ENCODE measurements at places on chromosomes 2 and 18.

DNA sequence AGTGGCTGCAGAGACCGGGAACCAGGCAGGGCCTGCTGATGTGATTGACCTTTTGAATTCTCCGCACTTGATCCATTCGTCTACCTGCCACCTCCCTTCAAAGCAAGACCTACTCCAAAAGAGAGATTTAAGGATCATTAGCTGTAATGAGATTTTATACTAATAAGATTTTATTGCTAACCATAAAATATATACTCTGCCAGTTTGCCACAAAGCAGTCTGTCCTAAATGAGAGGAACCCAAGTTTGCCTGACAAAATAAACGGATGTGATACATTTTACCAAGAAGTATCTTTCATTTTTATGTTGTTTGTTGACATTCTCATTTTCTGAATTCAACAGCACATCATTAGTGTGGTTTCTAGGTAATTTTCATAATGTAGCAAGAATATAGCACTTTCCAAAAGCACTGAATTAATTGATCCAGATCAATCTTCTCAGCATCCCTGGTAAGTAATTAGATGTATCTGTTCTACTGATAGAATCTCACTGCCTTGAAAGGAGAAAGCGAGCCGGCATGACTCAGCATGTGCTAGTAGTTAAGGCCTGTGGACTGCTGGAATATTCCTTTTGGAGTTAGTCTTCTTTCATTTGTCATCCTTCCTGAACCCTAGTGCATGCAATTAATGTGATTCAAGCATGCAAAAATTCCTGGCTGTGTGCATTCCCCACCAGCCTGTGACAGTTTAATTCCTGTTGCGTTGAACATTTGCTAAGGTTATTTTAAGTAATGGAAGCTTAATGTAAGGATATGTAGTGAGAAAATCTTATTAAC is 128.5 kb downstream of the ARL6IP6 start:
- DNase-seq: no peak

- DNase-seq: no peak
Measured at GRCh38 chr2:163121483-163121882, 282.9 kb upstream of the KCNH7 start.

DNA sequence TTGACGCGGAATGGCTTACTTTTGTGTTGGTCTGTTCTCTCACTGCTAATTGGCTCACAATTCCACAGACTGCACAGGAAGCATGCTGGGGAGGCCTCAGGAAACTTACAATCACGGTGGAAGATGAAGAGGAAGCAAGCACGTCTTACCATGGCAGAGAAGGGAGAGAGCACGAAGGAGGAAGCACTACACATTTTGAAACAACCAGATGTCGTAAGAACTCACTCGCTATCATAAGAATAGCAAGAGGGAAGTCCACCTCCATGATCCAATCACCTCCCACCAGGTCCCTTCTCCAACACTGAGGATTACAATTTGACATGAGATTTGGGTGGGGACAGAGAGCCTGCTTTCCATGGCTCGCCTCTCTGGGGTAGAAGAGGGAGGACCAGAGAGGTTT is 106.2 kb downstream of the KCNF1 start:
- no peak for DNase-seq

DNA sequence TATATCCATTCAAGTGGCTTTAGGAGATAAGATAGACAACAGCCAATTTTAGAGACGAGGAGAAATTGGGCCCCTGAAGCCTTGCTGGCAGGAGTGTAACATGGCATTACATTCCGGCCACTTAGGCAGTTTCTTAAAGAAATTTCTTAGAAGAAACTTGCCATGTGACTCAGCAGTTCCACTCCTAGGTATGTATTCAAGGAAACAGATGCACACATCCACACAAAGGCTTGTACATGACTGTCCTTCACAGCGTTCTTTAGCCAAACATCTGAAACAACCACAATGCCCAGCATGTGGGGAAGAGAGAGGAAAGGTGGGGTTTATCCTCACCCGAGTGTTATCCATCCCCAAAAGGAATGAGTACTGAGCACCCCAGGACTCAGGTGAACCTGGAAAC is 107.1 kb downstream of the NFATC1 start:
- DNase-seq: no peak

DNA sequence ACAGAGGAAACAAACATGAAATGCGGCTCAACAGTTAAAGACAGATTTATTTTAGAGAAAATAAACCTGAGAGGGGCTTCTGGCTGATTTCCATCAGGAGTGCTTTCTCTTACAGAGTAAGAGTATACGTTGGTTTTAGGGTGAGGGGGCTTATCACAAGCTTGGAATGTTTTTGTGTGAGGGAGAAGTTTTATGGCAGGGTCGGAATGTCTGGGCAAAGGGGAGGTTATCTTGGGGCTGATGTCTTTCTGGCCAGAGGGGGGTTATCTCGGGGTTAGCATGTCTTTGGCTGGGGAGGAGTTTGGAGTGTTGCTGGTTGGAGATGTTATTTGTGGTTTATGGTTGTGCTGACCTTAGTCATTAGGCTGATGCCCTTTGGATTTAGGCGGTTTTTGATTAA is 22.1 kb downstream of the PTRHD1 start:
- DNase-seq: no peak

- DNase-seq: no peak
Measured at GRCh38 chr2:222992137-222992536, 59.9 kb upstream of the KCNE4 start.

GRCh38 chr2:59232394-59233165 is 991.5 kb upstream of the FANCL start:
- no peak for DNase-seq

DNA sequence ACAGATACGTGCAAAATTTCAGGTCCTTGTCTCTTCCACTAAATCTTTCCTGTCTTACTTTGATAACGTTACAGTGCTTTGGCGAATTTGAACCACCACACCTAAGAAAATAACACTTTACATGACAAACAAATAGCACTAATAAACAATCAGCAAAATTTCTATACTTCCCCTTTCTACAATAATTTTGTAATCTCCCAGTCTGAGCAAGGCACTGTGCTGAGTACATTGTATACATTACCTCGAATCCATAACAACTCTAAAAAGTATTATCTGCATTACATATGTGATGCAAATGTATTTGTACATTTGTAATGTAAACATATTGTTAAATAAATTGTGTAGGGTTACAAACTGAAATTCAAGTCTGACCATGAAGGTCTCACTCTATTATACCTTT is 49.9 kb downstream of the RTN4 start:
- DNase-seq: no peak

- no peak for DNase-seq
Measured at GRCh38 chr2:30098266-30099005, 48.4 kb upstream of the YPEL5 start.

- DNase-seq: no peak
Measured at GRCh38 chr18:30106356-30106755, 936.2 kb downstream of the DSC3 start.

DNA sequence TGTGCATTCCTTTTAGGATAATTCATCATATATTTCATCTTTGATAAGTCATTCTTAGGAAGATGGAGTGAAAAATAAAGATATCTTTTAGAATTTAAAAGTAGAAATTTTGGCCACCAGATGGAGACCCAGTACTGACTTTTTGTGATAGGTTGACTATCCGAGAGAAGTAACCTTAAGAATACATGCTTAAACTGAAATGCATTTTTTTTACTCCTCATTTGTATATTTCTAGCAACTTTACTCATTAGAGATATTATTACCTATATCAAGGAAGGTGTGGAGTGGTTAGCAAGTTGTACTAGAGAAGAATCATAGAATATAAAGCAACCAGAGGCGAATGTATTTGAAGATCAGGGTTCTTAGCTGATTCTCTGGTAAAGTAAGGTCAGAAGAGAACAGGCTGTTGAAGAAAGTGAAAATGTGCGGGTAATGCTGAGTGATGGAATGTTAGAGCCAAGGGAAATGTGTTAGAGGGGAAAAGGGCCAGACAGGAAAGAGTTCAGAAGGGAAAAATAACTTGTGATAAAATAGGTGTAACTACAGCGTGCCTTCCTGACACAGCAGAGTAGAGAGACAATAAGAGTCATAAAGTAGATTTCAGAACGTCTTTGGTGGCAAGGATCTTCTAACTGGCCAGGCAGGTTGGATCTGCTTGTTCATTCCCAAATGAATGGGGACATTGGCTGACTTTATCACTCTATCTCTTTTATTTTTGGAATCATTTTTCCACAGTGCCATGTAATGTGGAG is 52.3 kb downstream of the TDRD15 start:
- DNase-seq: no peak

- no peak for DNase-seq
Measured at GRCh38 chr18:51339856-51340255, 142.4 kb upstream of the MEX3C start.

GRCh38 chr2:168033966-168034365 is 213.4 kb downstream of the STK39 start:
- DNase-seq: no peak

- DNase-seq: no peak
Measured at GRCh38 chr2:45014016-45014702, 4.9 kb upstream of the SIX2 start.

DNA sequence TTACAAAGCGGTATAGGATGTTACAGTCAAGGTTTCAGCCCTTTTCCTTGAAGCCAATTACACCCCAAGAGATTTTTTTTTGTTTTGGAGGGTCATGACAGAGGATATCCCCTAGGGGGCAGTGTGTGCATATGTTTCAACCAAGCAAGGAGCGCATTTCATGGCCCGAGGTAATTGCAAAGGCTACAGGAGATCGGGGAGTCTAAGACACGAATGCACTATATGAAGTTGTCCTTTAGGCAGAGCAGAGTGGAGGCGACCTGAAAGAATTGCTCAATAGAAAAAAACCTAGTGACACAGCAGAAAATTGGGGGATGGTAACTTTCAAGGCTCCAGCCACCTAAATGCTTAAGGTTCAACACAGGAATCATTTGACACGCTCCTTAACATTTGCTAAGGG is 219.8 kb upstream of the PARD3B start:
- DNase-seq: no peak

DNA sequence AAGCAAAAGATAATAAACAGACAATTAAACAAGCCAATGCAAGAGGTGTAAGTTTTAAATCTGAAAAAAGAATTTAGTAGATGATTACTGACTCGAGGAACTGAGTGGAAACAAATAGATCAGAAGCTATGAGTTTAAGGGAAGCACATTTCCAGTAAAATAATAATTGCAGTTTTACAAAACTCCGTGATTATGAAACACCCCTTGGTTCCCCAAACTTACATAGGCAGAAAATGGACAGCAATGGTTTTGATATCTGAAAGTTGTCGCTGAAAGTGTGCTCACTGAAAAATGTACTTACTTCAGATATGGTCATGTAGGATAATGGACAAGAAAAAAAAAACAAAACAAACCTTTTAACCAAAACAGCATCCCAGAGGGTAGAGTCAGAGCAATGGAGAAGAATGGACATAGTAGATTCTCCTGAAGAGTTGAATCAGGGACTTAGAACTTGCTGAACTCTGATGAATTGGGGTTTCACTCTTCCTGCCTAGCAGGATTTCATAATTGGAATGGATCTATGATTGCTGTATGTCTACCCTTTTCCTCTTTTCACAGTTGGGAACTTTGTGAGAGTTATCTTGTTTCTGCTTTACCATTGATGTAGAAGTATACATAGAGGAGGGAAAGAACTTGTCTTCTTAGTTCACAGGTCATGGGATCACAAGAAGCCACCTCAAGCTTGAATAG is 305.6 kb upstream of the ZEB2 start:
- DNase-seq: no peak

GRCh38 chr2:65500310-65501040 is 68.1 kb upstream of the SPRED2 start:
- no peak for DNase-seq

- no peak for DNase-seq
Measured at GRCh38 chr2:42128721-42129486, 40.2 kb upstream of the EML4 start.

GRCh38 chr18:41967680-41968079 is 12.6 kb downstream of the PIK3C3 start:
- DNase-seq: no peak

DNA sequence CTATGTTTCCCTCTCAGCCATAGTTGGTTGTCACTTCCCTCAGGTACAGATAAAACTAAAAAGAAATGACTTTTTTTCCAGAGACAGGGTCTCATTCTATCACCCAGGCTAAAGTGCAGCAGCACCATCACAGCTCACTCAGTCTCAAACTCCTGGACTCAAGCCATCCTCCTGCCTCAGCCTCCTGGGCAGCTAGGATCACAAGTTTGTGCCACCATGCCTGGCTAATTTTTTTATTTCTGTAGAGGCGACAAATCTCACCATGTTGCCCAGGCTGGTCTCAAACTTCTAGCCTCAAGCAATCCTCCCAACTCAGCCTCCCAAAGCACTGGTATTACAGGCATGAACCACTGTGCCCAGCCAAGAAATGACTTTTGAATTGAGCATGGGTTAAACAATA is 8.2 kb downstream of the ROCK2 start:
- no peak for DNase-seq

GRCh38 chr2:138632066-138632620 is 130.6 kb downstream of the SPOPL start:
- DNase-seq: no peak

DNA sequence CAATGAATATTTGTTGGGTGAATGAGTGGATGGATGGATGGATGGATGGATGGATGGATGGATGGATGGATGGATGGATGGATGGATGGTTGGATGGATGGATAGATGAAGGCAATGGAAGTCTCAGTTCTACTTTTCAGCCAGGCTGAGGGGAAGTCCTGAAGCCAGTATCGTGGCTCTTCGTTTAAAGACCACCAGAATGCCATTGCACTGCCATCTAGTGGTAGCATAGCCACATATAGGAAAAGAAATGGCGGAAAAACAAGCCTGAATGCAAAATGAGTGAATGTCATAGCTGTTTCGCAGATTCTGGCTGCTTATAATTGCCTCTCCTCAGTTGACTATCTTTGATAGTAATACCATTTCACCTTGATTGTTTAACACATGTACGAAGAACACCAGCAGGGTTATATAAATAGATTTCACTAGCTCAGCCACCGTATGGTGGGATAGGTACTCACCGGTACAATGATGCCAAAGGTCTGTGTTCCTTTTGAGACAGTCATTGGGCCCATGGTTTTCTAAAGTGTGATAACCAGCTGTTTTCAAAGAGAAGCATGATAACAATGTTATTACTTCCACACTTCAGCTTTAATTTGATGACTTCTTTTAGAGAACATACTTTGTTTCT is 62.3 kb upstream of the GREB1L start:
- no peak for DNase-seq

- no peak for DNase-seq
Measured at GRCh38 chr18:27717816-27718215, 459.1 kb downstream of the CDH2 start.

DNA sequence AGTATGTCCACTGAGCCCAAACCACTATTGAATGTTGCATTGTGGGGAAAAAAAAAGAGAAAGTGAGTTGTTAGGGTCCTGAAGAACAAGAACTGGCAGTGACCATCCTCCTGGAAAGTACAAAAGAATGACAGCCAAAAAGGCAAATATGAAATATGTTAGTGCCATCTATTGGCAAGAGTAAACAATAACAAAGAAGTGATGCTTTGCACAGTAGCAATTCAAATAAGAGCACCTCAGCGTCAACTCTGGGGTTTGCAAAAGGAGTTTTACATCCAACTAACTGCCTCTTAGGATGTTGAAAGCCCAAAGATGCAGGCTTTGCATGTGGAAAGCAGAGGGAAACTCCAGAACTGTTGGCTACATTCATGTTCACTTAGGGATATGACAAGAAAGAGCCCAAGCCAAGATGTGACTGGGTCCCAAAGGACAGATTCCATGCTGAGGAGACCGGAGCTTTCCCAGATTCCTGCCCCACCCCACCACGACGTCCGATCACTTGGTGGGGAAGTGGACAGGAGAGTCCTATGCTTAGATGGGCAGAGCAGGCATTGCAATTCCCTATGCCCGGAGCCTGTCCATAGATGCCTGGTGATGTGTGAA is 15.6 kb downstream of the TRABD2A start:
- no peak for DNase-seq
